NT2/D1 (cell line): ENCODE measurements at places on chromosomes 2 and 18.
A peak's percentile ranks its signal among the peaks of the same experiment; 100 is the strongest.

DNA sequence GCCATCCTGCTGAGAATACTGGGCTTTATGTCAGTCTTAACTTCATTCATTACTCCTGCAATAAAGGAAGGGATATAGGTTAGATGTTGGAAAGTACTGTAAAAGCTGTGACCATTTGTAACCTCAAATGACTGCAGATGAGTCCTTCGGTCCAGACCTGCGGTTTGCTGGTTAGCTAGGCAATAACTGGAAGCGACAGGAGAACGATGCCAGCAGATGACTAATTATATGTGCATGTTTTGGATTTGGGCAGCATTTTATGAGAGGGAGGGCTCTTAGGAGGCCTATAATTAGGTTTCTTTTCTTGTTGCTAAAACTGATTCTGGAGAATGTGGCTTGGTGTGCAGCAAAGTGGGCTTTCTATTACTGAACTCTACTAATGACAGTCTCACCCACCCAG lies 205.6 kb downstream of the TMEM182 start:
- no peak for DNase-seq

GRCh38 chr18:49359732-49360444 lies 100.6 kb downstream of the DYM start:
- no peak for DNase-seq

- no peak for DNase-seq
These were observed 31.0 kb upstream of the GALNT3 start for GRCh38 chr2:165825041-165825440.

- no peak for DNase-seq
These were observed 143.4 kb downstream of the CAPN13 start for GRCh38 chr2:30663806-30664205.

GRCh38 chr2:38709567-38710194 lies 41.5 kb downstream of the SRSF7 start:
- DNase-seq: no peak

DNA sequence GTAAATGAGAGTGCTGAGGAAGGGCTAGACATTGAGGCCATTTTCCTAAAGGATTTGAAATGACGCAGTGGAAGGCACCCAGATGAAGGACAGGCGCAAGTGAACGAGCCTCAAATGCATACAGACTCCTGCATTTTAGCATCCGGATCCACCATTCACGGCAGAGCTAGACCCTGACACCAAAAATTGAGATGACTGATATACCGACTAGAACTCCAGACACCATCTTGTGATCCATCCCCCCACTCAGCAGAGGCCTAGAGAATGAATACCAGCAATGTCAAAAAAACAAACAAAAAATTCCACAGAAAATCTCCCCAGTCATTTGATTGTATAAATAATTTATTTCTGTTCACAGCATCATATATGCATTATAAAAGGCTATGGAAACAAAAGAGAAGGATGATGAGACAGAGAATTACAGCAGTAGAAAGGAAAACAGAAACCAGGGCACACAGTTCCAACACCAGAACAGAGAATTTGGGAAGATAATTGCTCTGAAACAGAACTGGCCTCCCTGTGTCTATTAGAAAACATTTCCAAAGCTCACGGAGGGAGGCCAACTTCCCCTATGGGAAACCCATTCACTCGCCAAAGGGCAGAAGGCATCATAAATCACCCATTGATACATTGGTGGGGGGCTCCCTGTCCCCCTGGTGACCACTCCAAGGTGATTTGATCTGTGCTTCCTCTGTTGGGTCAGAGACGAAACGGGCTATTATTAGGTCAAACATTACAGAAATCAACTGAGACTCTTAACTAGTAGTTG lies 4.0 kb downstream of the ARL4C start:
- DNase-seq: no peak

- DNase-seq: no peak
These were observed 32.2 kb downstream of the PLEKHA3 start for GRCh38 chr2:178512484-178512883.

DNA sequence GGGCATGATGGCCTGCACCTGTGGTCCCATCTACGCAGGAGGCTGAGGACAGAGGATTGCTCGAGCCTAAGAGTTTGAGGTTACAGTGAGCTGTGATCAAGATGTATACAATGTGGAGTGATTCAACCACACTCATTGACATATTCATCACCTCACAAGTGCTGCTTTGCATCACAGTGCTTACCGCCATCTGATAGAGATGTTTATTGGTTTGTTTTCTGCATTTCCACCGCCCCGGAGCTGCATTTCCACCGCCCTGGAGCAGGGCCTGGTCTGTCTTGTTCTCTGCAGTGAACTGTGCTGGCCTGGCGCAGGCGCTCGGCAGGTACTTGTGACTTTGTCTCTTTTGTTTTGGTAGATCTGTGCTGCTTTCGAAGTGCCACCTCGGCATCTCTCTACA lies 96.0 kb downstream of the SMAD7 start:
- no peak for DNase-seq

GRCh38 chr18:55415258-55415871 lies 172.6 kb downstream of the TCF4 start:
- DNase-seq: peak; percentile 64

- DNase-seq: no peak
These were observed 64.1 kb downstream of the EIF2AK3 start for GRCh38 chr2:88563129-88563528.

- peak; percentile 47 for DNase-seq
These were observed 24.5 kb downstream of the ELAC1 start for GRCh38 chr18:50992351-50992762.

- no peak for DNase-seq
These were observed 31.4 kb downstream of the IMPA2 start for GRCh38 chr18:12012697-12013096.
